Adipose tissue (tissue), 3 donors: ENCODE measurements at places on chromosomes 1 and 21. TPM values are rescaled to one million over a fixed set of nuclear protein-coding genes. Genes with fewer than 3 reads are reported as not detected.

OR10J1 gene
- polyA plus RNA-seq: not detected

RBP7 gene
- polyA plus RNA-seq: 14.7 TPM

ADAMTSL4 gene
- polyA plus RNA-seq: 66.1 TPM

SV2A gene
- 0.33 TPM for polyA plus RNA-seq

NDUFV3 gene
- 20.0 TPM for polyA plus RNA-seq

C8B gene
- polyA plus RNA-seq: not detected
